ENCODE measurements at places on chromosomes 1 and 21.

DNA sequence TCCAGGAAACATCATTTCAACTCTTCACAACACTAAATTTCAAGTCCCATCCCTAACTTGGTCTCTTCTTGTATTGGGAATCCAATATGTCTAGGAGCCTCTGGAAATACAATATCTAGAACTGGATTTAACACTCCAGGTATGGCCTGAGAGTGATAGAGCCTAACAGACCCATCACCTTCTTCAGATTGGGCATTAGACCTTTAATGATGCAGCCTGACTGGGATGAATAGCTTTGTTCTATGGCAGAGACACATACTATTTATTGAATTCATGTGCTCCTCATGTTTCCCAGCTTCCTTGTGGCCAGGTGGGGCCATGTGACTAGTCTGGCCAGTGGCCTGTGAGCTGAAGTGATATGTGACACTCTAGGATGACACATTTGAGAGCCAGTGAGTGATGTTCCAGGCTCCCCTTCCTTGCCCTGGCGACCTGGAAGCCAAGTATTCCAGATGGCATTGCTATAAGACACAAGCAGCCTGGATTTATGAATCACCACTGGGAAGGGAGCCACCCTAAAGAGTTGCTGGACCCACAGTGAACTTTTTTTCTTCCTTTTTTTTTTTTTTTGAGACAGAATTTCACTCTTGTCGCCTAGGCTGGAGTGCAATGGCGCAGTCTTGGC is 31.0 kb upstream of the POU3F1 start:
- no peak for DNase-seq

DNA sequence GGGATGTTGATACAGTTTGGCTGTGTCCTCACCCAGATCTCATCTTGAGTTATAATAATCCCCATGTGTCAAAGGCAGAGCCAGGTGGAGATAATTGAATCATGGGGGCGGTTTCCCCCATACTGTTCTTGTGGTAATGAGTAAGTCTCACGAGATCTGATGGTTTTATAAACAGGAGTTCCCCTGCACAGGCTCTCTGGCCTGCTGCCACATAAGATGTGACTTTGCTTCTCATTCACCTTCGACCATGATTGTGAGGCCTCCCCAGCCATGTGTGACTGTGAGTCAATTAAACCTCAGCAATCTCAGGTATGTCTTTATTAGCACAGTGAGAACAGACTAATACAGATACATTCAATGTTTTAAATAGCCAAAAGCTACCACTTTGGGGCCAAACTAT is 41.1 kb downstream of the SLC35F3 start:
- DNase-seq, result no peak

GRCh38 chr1:156497743-156498431 is 2.7 kb downstream of the MEF2D start:
- no peak for DNase-seq

GRCh38 chr21:46661642-46662366 is 26.3 kb downstream of the PRMT2 start:
- no peak for DNase-seq

GRCh38 chr1:54498383-54499096 is 49.5 kb upstream of the ACOT11 start:
- no peak for DNase-seq

- DNase-seq, result no peak
Measured at GRCh38 chr1:74703386-74704182, 29.3 kb downstream of the CRYZ start.

GRCh38 chr1:16155537-16156410 is at the start of gene EPHA2:
Gene EPHA2 (minus strand): TSS chr1:16156069. CDS start chr1:16155932, 137 bp downstream.
- DNase-seq, result no peak

- DNase-seq, result peak; percentile 10
Measured at GRCh38 chr1:169105434-169106094, 926 bp upstream of the ATP1B1 start.

GRCh38 chr1:222182641-222183040 is 365.3 kb downstream of the HHIPL2 start:
- no peak for DNase-seq

DNA sequence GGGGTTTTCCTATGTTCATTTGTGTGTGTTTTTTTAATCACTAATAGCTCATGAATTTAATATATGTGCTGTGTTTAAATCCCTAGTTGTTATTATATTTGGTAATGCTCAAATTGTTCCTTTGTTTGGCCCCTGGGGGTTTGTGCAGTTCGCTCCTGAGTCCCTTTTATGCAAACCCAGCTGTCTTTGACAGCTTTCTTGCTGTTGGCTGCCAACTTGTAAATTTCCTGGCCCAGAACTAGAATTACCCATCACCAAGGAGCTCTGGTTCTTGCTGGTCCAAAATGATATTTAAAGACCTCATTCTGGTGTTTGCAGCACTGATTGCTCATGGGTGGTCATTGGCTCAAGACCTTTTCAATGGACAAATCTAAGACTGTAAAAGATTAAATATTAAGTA is 39.6 kb upstream of the PGBD5 start:
- no peak for DNase-seq

DNA sequence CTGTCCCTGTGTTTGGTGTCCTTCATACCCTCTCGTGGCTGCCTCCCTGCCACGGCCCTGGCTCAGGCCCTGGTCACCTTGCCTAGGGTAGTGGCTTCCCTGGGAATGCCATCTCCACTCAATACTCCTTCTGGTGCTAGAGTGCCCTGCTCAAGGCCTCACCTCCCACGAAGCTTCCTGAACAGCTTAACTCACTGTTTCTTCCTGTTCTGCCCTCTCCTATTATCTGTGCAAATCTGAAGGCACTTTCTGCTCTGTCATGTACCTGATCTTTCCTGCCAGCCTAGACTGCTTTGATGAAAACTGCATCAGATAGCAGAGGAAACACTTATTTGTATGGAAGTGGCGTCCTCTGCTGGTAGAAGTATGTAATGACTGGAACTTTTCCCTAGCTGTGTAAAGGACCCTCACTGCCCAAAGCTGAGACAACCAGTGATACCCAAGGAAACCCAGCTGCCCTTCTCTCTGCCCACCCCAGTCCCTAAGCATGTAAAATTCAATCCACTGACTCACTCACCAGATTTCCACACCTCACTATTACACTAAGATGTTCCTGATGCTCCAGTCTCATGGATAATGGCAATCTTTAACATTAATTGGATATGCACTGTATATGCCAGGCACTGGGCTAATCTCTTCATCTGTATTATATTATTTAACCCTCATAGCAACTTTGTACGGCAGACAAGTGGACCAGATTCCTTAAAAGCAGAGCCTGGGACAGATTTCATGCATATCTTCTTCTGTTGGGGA is 36.2 kb upstream of the BTG2 start:
- DNase-seq, result no peak

DNA sequence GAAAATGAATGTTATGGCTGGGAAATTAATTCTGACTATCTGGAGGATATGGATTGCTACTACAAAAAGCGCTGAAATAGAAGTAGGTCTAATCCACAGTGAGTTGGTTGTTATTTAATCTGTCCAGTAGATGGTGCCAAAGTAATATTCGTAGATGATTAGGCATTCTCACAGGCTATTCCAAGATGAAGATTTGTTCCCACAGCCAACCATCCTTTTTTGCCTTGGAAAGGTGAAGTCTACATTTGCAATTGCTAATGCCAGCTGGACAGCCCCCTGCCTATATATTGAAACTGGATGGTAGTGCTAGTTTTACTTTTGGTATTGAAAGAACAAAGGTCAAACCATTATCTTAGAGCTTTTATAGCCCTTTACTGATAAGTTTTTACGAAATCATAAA is 43.8 kb downstream of the RBM11 start:
- DNase-seq, result no peak

DNA sequence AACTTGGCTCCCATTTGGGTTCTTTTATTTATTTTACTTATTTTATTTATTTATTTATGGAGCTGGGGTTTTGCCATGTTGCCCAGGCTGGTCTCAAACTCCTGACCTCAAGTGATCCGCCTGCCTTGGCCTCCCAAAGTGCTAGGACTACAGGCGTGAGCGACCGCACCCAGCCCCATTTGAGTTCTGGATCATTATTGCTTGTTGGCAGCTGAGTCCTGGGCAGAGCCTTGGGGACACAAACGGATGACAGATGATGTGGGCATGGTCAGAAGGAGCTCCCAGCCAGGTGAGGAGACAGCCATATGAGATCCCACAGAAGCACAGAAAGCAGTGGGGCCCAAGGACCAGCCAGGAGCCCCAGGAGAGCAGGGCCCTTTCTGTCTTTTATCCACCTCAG is 254.0 kb downstream of the MATN1 start:
- no peak for DNase-seq

DNA sequence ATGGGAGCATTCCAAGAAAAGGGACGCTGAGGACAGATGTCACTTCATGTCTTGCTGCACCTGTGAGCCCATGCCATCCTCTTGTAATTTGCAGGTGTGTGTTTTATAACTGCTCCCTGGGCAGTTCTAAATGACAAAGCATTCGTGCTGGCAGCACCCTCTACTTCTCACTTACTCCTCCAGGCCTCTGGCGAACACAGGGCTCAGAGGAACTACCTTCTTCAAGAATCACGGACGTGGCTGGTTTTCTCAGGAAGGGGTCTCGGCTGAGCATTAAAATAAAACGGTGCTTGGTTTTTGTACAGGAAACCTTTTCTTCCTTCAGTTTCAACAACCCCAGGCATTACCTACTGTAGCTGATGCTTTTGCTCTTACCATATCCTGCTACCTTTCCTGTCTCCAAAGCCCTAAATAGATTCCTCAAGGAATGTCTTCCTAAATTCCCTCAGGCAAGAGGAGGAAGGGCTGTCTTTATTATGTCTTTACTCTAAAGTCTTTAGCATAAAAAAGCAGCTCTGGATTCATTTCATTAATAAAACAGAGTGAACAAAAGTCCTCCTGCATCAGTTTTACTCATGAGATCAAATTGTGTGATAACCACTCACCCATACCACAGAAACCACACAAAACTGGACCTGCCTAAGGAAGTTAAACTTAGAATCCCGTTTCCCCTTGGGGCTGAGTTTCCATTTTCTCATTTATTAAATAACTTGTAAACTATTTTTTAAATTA is 79.0 kb upstream of the MAP10 start:
- no peak for DNase-seq

- DNase-seq, result no peak
Measured at GRCh38 chr1:239735111-239735510, 348.7 kb downstream of the CHRM3 start.

DNA sequence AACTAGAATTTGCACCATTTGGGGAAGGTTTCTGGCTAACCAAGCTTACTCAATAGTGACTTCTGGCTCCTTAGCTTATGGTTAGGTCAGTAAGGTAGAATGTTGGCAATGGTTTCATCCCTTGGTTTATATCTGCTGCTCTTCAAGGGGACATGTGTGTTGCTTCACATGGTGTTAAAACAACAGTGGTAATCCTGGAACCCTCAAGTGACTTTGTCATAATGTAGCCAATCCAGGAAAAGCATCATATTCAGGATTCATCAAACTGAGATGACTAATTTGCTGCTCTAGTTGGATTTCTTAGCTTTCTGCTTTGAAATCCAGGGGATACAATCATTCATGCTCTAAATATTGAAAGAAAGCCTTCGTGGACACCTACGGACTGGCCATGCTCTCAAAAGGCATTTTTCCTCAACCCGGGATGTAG is 108.7 kb downstream of the RGL1 start:
- no peak for DNase-seq

DNA sequence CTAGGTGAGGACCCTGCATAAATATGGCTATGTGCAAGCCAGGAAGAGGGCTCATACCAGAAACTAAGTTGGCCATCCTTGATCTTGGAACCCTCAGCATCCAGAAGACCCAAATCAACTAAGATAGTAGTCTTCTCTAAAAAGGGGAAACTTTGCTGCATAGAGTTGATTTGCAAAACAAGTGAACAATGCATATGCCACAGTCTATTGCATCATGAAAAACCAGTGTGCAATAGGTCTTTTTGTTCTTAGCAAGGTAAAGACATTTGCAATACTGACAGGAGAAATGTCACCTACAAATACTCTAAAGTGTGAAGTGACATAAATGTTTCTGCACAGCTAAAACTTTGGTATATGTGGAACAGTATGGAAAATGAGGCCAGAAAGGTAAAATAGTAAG is 2.0 kb upstream of the IFI16 start:
- DNase-seq, result no peak

- DNase-seq, result no peak
Measured at GRCh38 chr21:29825936-29826335, 113.9 kb downstream of the GRIK1 start.

DNA sequence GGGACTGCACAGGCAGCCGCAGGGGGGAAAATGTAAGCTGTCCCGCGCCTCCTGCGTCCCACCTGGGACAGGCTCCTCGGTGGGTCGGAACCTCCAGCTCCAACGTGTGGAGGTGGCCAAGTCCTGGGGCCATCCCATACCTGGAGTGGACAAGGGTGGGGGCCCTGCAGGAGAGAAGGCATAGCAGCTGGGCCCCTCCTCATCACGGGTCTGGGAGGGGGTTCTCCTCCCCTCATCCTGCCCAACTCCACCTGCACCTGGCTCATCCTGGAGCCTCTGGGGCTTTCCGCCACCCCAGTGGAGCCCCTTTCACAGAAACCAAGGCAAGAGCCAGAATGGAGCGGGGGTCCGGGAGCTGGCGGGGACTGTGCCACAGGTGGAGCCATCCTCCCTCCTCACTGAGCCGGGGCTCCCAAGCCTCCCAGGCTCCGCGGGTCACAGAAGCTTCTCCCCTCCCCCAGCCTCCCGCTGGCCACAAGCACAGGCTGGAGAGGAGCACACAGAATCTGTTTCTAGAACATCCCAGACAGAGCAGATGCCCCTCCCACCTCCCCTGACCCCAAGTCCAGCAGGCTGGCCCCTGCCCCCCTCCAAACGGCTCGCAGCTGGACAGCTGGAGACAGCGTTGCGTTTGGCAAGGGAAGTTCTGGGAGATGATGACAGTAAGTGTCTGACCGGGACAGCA is 65.8 kb downstream of the MEGF6 start:
- no peak for DNase-seq

DNA sequence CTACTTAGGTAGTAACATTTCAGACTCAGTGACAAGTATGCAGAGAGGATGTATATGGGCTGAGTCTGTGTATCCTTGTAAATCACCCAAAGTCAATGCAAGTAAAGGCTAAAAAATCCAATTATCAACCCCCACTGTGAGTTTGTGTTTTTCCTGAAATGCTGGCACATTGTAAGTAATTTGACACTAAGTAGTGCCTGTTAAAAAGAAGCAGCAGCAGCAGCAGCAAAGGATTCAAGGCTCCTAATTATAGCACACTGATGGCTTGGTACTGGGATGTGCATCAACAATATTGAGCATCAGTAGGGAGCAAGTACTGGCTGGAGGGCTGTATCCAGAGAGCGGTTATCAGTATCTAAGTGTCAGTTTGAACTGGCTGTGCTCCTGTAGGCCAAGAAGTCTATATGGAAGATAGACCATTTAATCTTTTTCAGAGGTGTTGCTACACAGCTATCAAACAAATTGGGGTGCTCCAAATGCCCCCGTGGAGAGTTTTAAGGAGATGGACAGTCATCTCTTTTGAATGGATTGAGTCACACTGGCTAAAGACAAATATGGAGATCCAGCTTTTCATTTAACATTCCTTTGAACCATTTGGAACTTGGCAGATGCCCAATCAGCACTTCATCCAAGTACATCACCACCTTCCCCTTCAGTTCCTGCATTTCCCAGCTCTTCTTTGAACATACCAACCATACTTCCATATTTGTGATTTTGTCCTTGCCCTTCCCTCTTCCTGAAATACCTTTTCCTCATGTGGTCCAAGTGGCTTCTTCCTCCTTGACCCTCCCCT is 241.2 kb upstream of the ST6GALNAC5 start:
- DNase-seq, result no peak

All from stimulated activated CD4-positive, alpha-beta T cell treated with anti-CD3 and anti-CD28 coated beads, Interleukin-2, amount 100 ng/mL, for 48 hours (primary cell).